ENCODE measurements at places on chromosomes 6 and 20.

- no peak for DNase-seq
Observed at GRCh38 chr6:21123507-21124436, 469.8 kb upstream of the SOX4 start.

DNA sequence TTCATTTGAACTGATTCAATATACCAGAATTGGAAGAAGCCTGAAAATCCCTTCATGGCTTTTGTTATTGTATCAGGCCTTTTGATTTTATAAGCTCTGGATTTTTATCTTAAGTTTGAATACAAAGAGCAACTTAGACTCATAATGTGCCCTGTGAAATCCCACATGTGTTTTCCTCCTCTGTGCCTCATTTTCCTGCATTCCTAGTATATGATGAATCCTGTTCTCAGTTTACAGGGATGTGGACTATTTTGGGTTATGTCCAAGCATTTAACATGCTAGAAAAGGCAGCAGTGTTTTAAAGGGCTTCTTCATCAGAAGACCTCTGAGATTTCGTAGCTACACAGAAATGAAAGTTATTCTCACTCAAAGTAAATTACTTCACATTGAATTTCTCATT, 455.0 kb downstream of the RFPL4B start:
- no peak for DNase-seq

GRCh38 chr6:34718976-34719375, 22.4 kb upstream of the ILRUN start:
- DNase-seq: no peak

DNA sequence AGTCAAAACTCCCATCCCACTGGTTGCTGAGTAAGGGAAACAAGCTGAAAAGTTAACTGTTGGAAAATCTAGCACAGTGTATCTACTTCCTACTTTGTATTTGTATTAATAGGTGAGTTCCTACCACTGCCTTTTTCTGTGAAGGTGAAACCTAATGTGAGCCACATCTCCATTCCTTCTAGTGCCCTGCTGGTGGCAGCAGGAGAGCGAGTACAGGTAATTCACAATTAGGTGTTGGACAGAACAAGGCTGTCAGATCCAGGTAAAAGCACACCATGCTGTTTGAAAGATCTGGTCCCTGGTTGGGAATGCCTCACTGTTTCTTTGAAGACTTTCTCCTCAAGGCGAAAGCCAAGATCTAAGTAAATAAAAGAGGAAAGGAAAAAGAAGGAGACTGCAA, 528.4 kb downstream of the PKHD1 start:
- no peak for DNase-seq

- no peak for DNase-seq
Observed at GRCh38 chr6:100430962-100431361, 33.8 kb downstream of the SIM1 start.

Data from posterior vena cava (tissue), 2 donors.